ENCODE measurements at places on chromosomes 2 and 18.

GRCh38 chr2:173523497-173523896 is 168.8 kb downstream of the CDCA7 start:
- DNase-seq, result no peak

DNA sequence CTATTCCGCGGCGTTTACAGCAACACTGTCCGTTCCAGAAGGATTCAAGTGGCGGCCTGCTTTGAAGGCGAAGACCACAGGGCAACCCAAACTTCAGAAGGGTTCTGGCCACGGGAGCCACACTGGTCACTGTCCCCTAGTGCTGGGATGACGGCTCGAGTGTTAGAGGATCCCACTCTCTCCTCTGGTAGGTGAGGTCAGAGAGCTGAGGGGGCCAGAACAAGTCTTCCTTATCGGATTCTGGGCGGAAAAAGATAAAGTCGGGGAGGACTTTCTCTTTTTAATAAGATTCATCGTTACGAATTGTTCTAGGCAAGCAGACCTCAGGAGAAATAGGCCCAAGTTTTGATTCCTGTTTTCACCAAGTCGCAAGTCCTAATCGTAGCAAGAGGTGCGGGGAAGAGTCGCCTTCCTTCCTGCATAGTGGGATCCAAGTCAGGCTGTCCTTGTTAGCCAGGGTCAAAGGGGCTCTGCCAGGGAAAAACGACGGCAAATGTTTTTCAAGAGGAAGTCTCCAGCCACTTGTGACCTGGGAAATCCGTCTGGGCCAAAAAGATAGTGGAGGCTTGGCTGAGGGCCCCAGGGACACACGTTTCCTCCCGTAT is 864 bp upstream of the MYL12A start:
- no peak for DNase-seq

DNA sequence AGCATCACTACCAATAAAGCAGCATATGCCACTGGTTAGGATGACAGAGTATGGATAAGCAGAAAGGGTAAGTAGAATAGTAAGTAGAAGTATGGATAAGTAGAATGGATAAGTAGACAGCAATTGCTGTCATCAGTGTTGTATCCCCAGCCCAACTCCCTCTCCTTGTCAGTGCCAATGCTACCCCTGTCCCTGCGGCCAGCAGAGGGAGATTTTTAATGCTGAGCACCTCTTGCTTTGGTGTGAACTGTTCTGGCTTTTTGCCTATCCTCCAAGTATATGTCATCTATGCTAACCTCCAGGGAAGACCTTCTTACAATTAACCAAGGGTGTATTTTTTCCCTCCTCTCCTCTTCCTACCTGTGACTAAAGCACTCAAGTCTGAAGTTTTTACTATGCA is 136.7 kb upstream of the SPHKAP start:
- no peak for DNase-seq

DNA sequence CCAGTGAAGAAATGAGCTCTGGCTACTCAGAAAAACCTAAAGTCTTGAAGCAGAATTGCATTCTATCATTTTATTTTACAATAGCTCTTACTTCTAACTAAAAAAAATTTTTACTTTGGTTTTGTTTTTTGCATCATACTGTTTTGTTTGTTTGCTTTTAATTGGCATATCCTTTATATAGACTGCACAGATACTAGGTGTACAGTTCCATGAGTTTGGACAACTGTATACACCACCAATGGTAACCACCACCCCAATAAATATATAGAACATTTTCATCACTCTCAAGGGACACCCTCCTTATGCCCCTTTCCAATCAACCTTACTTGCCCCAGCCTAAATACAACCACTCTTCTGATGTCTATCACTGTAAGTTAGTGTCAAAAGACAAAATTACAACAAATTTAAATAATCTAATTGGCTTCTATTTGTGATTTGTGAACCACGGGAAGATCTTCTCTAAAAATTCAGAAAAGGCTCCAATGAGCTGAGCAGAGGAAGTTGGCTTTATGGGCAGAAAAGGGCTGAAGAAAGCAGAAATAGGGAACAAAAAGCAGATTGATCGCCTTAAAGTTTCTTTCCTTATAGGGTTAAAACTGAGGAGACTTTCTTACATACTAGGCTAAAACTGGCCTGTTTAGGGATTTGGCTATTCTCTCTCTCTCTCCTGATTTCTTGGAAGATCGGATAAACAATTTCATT is 22.2 kb upstream of the SOS1 start:
- no peak for DNase-seq

DNA sequence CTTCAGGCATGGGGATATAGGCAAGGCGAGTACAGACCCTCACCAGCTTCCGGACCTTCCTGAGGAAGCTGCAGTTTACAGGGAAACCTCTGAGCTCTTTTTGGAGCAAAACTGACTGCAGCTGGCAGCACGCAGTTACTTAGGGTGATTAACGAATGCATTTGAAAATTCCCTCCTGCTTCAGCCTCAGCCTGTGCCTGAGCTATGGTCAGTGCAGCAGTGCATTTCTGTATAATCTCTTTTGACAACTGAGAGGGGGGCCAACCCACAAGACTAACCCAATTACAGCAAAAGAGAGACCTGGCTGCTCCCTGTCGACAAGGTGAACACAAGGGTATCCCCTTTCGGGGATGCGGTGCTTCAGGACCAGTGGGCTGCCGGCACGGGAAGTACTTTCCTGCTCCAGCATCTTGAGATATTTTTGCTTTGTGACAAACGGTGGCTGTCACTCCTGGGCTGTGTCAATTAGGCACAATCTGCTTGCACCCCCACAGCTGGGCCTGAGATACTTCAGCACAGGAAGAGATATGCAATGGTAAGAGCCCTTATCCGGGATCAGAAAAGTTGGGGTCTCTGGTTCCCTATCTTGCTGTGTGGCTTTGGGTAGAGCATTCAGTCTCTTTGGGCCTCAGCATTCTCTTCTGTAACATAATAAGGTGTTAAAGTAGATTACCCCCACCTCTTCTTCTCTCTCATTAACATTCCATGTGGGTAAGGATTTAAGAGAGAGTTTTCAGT is 141.0 kb downstream of the TMEM17 start:
- no peak for DNase-seq

GRCh38 chr2:22329211-22330154 is 1055.5 kb upstream of the KLHL29 start:
- DNase-seq, result no peak

GRCh38 chr2:203394519-203395227 is 66.5 kb downstream of the ABI2 start:
- DNase-seq, result no peak

DNA sequence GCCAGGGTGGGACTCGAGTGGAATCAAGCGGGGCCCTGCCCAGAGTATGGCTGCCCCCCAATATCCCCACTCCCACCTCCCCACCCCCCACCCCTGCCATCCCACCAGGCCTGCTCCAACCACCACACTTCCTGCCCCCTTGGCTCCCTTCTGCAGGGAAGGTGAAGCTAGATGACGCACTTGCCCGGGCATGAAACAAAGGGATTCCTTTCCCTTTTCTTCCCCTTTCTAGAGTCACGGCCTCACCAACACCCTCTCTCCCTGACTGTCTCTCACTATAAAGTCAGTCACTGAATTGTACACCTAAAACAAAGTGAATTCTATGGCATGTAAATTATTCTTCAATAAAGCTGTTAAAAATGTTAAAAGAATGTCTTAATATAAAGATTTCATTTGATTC is 16.0 kb downstream of the ZBTB7C start:
- no peak for DNase-seq

GRCh38 chr18:51399491-51400122 is 202.1 kb upstream of the MEX3C start:
- DNase-seq, result no peak

DNA sequence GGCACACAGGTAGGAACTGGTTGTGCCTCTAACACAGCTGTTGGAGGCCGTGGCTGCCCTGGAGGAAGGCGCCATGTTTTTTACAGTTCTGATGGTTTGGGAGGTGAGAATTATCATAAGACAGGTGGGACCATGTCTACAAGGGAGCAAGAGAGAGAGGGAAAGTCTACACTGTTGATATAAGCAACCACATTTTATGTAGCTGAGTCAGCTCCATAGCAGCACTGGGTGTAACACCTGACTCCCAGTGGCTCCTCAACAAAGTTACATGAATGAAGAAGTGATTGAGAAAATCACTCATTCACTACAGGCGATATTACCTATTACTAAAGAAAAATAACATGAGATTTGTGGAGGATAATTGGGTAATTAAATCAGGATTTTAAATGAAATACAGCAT is 41.3 kb upstream of the ACAA2 start:
- no peak for DNase-seq

GRCh38 chr18:1253827-1254226 is 349.2 kb downstream of the ADCYAP1 start:
- DNase-seq, result no peak

- no peak for DNase-seq
Measured at GRCh38 chr18:24214144-24214543, 75.3 kb downstream of the CABYR start.

- peak; percentile 54 for DNase-seq
Measured at GRCh38 chr2:217105733-217106649, 246.1 kb upstream of the TNP1 start.

GRCh38 chr2:231315896-231316295 is 79.6 kb upstream of the B3GNT7 start:
- DNase-seq, result no peak

GRCh38 chr2:174535757-174536703 is 49.2 kb upstream of the GPR155 start:
- no peak for DNase-seq

DNA sequence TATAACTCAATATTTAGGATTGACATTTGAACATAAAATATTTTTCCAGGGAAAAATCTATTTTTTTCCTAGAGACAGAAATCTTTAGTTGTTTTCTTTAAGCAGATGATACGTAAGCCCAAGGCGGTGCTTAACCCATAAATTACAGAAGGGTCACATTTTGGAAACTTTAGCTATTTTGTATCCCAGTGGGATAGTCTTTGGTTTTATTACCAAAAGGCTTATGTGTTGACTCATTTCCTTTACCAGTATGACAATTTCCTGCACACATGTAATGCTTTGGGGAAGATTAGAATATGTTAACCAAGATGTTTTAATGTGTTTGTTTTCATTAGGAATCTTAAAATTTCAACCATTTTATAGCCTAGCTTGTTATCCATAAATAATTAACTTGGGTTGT is 24.8 kb downstream of the DYNC1I2 start:
- DNase-seq, result peak; percentile 91

DNA sequence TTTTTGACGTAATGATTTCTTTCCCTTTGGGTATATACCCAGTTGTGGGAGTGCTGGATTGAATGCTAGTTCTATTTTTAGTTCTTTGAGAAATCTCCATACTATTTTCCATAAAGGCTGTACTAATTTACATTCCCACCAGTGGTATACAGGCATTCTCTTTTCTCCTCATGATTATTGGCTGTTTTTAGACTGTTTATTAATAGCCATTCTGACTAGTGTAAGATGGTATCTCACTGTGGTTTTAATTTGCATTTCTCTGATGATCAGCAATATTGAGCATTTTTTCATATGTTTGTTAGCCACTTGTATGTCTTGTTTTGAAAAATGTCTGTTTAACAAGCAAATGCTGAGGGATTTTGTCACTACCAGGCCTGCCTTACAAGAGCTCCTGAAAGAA is 9.2 kb upstream of the CD28 start:
- DNase-seq, result no peak

GRCh38 chr2:166957686-166958085 is 69.4 kb downstream of the XIRP2 start:
- no peak for DNase-seq

- no peak for DNase-seq
Measured at GRCh38 chr2:170968205-170969003, 39.4 kb downstream of the GORASP2 start.

DNA sequence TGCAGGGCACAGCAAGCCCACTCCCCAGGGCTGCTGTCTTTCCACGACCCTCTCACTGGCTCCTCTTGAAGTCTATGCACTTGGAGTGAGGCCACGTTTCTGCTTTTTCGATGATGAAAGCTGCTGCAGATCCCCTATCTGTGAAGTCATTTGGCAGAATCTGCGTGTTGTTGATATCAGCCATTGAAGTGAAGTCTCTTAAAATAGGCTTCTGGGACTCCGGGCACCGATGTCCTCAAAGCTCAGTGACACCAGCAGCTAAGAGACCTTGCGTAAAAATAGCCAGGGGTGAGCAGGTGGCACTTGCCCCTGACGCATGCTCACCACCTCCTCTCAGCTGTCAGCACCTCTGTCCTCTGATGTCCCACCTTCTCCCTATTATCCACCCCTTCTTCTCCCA is 89.4 kb upstream of the FHL2 start:
- DNase-seq, result no peak

- no peak for DNase-seq
Measured at GRCh38 chr2:190205657-190206056, 114.0 kb downstream of the HIBCH start.

DNA sequence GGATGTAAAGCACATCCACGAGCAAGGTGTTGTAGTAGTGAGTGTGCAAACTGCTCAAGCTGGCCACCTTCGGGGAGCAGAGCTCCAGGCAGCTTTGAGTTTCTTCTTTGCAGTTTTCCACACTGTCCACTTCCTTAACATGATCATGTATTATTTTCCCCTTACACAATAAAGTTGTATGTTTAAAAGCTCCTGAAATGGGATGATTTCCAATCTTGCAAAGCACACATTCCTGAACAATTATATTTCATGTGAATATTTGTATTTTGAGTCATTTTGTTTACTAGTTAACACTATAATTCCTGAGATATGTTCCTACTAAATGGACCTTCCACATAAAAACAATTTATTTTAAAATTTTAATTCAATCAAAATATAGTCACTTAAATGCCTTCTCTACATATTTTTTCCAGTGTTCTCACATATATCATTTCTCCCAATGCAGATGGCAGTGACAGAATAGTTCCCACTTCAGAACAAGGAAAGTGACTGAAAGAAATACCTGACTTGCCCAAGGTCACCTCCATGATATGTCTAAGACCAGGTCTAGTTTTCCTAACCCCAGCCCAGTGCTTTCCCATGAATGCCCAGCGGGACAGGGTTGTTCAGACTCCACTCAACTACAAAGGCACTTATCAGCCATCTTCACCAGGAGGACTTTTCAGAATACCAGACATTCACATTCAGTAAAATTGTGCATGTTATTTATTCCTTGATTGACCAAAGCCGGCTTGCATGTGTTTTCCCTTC is 5.5 kb downstream of the CYB5A start:
- no peak for DNase-seq

DNA sequence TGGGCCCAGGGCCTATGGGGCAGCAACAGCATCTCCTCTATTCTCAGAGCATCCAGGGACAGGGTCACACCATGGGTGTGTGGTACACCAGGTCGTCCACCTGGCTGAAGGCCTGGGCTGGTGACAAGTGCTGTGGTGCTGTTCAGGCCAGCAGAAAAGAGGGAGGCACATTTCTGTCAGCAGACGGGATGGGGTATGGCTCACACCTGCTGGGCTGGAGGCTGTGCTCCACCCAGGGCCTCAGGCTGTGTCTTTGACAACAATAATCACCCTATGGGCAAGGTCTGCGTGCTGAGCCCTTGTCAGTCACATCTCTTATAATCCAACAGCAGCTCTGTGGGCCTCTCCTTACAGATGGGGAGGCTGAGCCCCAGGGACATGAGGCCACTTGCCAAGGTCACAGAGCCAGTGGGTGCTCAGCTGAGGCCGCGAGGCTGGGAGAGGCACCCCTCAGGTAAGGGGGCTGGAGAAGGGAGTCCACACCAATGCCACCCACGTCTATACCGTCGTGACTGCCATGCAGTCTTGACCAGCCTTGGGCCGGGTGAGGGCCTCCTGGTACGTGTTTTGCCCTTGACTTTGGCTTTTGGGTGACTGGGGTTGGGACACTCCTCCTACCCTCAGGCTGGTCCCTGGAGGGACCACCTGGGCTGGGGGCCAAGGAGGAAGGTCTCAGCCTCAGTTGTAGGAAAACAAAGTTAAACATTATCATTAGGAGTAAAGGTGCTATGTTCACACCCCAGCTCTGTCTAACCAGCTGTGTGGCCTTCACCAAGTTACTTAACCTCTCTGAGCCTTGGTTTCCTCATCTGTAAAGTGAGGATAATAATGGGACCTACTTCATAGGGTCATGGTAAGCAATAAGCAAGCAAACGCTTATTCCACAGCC is 5.6 kb upstream of the HS6ST1 start:
- no peak for DNase-seq
